ENCODE measurements at places on chromosomes 1 and 21.

- no peak for DNase-seq
These were observed 45.7 kb downstream of the DHX9 start for GRCh38 chr1:182884872-182885271.

GRCh38 chr1:13628711-13629110, 45.1 kb downstream of the PDPN start:
- DNase-seq = no peak

- no peak for DNase-seq
These were observed 116.8 kb downstream of the HHAT start for GRCh38 chr1:210445485-210445884.

GRCh38 chr1:65650682-65651081, 142.0 kb upstream of the PDE4B start:
- DNase-seq = no peak

DNA sequence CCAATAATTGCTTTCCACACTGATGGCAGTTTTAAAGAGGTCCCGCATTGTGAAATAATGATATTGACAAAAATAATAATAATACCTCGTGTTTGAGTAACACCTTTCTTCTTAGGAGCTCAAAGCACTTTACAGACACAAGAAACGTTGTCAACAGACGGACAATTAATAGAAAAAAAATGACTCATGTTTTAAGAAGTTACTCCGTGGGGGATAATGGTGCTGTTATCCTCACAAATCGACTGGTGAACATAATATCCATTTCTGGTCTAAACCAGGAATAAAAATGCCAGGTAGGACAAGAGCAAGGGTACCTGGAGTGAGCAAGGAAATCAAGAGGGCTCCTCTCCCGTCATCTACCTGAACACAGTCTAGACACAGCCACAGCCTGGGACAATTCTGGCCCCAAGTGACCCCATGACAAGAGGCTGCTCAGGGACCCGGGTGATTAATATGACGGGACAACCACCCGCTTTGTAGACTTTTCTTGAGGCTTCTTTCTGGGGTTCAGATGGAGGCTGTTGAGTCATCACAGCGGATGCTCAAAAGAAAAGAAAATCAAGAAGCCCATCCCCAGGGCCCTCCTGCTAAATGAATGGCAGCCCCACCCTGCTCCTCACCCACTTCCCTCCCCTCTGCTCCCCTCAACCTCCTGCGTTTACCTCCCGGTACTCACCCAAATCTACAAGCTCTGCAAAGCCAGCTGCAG, 146.2 kb upstream of the IRF2BP2 start:
- DNase-seq = no peak

- DNase-seq = no peak
These were observed 91.1 kb downstream of the STUM start for GRCh38 chr1:226639631-226640061.

DNA sequence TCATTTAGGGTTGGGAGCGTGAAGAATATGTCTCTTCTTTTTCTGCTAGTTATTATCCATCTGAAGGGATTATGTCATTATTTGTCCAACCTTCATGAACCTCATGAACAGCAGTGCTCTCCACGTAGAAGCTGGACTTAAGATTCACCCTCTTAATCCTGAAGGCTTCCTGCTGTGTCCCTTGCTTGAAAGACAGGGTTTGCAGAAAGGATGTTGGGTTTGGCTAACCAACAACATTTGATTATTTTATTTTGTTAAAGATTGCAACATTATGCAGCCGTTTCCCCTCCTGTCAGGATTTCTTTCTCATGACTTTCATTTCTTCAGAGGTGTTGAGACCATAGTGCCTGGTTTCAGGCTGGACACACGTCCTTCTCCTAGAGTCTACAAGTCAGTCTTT, 75.2 kb downstream of the NGF start:
- DNase-seq = no peak

DNA sequence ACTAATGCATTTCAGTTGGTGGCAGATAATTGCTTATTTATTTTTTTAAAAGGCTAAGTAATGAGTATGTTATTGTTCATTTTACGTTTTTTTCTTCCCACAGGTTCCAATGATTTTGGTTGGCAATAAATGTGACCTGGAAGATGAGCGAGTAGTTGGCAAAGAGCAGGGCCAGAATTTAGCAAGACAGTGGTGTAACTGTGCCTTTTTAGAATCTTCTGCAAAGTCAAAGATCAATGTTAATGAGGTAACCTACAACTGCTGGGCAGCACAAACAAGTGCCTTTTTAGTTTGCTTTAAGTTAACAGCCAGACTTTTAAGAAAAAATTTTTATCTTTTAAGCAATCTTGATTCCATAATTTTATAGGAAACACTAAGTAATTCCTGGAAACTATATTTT, 35.0 kb downstream of the INKA2 start:
- DNase-seq = no peak

DNA sequence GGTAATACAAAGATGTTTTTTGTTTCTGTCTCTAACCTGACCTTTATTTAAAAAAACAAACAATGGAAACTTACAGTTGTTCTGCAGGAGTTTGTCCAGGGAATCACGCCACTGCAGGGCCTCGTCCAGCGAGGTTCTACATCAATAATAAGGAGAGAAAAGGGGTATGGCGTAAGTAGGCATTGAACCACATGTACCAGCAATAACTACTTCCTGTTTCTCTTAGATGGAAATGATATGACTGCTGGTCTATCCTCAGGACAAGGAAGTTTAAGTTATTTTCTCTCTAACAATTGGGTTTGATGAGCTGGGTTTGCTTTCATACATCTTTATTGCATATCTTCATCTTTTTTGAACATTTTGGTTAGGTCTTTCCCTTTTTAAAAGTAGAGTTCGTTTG, 40.9 kb downstream of the RGS5 start:
- no peak for DNase-seq

DNA sequence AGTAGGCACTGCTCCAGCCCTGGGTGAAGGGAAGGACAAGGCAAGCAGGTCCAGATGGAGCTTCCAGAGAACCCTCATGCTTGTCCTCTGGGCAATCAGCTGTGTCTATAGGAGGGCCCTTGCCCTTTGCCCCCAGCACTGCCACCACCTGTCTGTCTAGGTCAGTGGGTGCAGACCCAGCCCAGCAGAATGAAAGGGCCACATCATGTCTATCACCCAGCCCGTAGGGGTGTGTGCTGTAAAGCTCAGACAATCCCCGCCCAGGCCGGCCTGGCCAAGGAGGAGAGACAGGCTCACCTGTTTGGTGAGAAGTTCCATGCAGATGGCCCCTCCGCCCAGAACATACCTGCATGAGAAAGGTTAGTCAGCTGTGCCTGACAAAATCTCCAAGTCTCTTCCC, 7.0 kb downstream of the UBE2Q1 start:
- no peak for DNase-seq

- DNase-seq = no peak
These were observed 29.2 kb downstream of the AGPAT3 start for GRCh38 chr21:43894206-43894577.

- no peak for DNase-seq
These were observed 90.2 kb upstream of the NGF start for GRCh38 chr1:115428256-115428655.

GRCh38 chr1:184509105-184509504, 122.3 kb downstream of the C1orf21 start:
- DNase-seq = no peak

- DNase-seq = no peak
These were observed 68.3 kb downstream of the MPZL1 start for GRCh38 chr1:167790117-167790516.

DNA sequence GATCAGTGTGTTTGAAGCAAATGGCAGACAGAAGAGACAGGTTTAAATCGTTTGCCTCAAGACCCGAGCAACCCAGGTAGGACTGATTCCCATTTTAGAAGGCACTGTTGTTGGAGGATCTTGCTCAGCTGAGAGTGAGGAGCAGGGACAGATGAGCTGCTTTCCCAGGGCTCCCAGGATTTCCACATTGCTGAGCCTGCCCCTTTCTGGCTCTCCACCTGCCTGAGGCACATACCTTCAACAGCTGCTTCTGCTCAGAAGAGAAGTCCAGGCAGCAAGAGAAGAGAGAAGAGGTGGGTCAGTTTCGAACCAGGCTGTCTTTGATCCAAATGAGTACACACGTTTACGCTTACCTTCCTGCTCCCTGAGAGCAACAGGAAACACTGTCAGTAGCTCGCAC, 5.7 kb downstream of the TNNT2 start:
- no peak for DNase-seq

- DNase-seq = no peak
These were observed 49.8 kb upstream of the GADD45A start for GRCh38 chr1:67635055-67635809.

GRCh38 chr1:169484101-169484500, 1.6 kb downstream of the SLC19A2 start:
- no peak for DNase-seq

DNA sequence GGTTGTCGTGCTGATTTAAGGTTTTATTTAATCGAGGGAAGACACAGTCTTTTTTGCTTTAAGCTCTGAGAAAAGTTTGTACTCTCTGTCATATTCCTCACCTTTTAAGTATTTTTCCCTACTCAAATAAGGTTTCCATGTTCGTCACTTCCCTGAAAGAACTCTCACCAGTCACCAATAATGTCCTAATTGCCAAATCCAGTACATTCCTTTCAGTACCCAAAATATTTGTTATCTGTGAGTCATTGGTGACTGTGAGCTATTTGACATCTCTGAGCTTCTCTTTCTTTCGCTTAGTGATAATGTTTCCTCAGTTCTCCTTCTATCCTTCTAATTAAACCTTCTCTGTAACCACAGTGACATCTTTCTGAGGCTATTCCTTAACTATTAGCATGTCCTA, 874.2 kb upstream of the ADGRL2 start:
- DNase-seq = no peak

DNA sequence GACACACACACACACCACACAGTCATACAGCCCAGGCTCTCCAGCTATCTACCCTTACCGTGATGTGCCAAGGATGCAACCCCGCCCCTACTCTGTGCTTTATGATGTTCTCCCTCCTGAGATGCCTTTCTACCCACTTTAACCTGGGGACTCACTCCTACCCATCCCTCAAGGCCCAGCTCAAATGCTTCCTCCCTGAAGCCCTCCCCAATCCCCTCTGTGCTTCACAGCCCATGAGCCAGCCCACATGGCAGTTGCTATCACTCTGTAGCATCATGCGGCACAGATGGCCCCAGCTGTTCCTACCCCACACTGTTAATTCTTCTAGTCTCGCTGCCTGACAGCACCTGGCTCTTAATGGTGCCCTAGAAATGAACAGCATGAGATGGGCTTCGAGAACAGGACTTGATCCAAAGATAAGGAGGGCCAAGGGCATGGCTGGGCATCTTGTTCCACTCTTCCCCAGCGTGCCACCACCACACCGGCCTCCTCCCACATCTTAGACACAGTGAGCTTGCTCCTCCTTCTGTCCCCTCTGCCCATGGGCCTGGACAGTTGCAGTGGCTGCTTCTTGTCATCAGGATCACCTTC, 109.8 kb downstream of the GLIS1 start:
- no peak for DNase-seq

DNA sequence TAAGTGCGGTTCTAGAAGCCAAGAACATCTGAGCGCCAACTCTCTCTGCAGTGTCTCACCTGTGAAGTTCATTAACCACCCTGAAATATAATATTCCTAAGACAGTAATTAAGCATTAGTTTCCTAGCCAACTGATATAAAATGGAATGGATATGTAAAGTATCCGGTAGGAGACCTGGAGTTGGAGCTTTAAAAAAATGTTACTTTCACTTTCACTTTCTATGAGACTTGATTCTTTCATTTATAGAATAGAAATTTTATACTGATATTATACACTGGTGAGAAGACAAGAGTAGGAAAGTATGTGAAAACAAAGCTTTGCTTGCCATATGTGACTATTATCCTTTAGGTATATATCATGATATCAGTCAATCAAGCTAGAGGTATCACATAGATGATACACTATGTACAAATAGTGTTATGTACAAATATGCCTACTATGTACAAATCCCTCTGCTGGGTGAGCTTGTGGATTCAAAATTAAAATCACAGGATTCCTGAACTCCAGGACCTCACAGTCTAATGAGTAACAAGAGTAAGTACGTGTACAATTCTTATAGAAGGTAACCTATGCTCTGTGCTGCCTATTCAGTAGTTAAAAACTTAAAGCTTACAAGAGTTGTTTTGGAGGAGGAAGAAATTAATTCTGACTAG, 934.2 kb downstream of the TTLL7 start:
- no peak for DNase-seq

DNA sequence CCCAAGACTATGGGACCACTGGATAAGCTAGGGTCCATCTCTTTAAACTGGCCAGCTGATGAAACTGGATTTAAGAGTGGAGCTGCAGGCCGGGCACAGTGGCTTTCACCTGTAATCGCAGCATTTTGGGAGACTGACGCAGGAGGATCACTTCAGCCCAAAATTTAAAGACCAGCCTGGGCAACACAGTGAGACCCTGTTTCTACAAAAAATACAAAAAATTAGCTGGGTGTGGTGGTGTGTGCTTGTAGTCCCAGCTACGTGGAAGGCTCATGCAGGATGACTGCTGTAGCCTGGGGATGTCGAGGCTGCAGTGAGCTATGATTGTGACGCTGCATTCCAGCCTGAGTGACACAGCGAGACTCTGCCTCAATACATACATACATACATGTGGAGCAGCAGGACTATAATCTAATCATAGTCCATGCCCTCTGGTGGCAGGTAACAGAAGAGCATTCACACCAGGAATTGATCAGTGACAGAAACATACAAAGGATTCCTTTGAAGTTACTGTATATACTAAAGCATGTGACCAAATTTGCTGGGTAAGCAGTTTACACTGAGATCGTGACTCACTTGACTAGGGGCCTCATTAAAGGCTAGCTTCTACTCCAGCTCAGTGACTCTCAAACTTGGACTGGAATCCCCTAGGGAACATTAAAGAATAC, 101.5 kb upstream of the SLFNL1 start:
- peak; percentile 56 for DNase-seq

GRCh38 chr21:36848730-36849274, 117.7 kb downstream of the HLCS start:
- no peak for DNase-seq

DNA sequence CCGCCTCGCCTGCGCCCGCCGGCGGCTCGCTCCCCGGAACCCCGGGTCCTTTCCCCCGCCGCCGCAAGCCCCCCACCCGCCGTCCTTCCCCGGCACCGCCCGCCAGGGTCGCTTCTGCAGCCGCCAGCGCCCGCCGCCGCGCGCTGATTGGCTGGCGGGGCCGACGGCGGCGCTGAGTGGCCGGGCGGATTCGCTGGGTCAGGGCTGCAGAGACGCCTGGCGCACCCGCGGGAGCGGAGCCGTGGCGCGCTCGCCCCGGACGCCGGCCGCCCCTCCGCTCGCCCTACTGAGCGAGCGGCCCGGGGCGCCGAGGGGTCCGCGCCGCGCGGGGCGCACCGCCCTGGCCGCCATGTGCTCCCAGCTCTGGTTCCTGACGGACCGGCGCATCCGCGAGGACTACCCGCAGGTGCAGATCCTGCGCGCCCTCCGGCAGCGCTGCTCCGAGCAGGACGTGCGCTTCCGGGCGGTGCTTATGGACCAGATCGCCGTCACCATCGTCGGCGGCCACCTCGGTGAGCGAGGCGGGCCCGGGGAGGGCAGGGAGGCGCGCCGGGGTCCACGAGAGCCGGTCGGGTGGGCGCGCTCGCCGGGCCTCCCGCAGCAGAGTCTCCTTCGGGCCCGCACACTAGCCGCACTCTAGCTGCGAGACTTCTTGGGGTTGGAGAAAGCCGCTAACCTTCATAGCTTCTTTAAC, at the start of gene RIMKLA:
Gene RIMKLA, plus strand, starts transcription at position 207 of the 694 bp plus-strand sequence. Its CDS starts 143 bp downstream, at position 350.
- DNase-seq = peak; percentile 94

GRCh38 chr1:10146391-10146790, 64.0 kb upstream of the KIF1B start:
- DNase-seq = no peak

Data from T47D (cell line).